ENCODE measurements at places on chromosomes 5 and 9.

- no peak for DNase-seq
Observed at GRCh38 chr5:32679218-32679617, 31.9 kb upstream of the NPR3 start.

- DNase-seq, result peak; percentile 46
Observed at GRCh38 chr9:121498150-121498486, 1.5 kb downstream of the GGTA1 start.

- DNase-seq, result no peak
Observed at GRCh38 chr5:54769072-54769471, 216.3 kb downstream of the ESM1 start.

DNA sequence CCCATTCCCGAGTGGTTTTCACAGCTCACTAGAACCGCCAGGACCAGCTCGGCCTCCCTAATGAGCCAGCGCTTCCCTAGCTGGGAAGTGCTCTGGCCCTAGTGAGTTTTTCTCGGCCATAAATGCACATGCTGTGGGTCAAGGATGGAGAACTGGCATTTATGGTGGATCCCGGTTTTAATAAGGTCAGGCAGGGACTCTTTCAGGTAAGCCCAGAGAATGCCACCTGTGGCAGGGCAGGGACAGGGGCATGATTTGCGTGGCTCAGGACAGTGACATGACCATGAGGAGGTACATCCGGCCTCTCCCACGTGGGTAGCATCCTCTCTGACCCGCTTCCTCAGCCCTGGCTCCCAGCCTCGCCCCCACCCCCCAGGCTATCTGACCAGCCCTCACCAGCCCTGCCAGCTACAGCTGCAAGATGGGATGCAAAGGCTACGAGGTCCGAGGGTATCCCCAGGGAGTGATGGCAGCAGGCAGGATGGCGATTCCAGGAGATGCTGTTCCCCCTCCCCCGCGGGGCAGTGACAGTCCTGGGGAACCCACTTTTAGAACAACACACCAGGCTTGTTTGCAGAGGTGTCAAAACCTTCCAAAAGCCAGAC, 60.3 kb upstream of the ADAMTS2 start:
- DNase-seq, result no peak

DNA sequence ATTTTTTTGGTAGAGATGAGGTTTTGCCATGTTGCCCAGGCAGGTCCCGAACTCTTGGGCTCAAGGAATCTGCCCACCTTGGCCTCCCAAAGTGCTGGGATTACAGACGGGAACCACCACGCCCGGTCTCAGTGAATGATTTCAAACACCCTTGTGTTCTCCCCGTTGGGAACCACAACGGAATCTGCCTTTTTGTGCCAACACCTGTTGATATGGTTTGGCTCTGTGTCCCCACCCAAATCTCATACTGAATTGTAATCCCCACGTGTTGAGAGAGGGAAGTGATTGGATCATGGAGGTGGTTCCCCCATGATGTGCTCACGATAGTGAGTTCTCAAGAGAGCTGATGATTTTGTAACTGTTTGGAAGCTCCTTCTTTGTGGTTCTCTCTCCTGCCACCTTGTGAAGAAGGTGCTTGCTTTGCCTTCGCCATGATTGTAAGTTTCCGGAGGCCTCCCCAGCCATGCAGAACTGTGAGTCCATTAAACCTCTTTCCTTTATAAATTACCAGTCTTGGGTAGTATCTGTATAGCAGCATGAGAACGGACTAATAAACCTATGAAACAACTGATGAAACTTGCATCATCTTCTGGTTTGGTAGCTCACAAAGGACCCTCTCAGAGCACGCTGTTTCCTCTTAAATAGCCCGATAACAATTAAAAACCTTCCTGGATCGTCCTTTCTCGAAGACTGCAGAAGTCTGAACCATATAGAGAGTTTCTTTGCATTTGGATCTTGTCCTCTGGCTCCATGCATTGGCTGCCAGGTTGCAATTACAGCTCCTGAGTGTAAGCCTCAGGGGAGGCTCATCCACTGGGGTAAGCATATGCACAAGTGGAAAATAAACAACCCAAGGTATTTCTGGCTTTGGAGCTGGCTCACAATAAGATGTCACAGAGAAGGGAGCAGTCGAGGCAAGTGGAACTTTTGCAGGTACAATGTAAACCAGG, 91.5 kb downstream of the SPRY4 start:
- no peak for DNase-seq

GRCh38 chr9:30197954-30198353, 2186.5 kb upstream of the ACO1 start:
- DNase-seq, result no peak

DNA sequence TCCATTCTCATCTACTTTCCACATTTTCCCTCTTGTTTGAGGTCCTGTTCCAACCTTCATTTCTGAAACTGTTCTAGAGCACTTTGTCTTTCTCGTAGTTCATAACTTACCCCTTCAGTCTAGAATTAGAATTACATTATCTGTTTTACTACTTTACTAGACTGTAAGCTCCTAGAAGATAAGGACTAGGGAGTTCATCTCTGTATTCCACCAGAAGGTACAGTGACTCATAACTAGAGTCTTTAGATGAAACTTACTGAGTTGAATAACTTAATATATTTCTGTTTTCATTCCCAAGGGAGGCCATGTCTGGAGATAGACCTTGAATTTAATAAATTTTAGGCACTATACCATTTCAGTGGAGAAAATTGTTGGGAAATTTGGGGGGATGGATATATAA, 38.7 kb downstream of the G3BP1 start:
- no peak for DNase-seq

DNA sequence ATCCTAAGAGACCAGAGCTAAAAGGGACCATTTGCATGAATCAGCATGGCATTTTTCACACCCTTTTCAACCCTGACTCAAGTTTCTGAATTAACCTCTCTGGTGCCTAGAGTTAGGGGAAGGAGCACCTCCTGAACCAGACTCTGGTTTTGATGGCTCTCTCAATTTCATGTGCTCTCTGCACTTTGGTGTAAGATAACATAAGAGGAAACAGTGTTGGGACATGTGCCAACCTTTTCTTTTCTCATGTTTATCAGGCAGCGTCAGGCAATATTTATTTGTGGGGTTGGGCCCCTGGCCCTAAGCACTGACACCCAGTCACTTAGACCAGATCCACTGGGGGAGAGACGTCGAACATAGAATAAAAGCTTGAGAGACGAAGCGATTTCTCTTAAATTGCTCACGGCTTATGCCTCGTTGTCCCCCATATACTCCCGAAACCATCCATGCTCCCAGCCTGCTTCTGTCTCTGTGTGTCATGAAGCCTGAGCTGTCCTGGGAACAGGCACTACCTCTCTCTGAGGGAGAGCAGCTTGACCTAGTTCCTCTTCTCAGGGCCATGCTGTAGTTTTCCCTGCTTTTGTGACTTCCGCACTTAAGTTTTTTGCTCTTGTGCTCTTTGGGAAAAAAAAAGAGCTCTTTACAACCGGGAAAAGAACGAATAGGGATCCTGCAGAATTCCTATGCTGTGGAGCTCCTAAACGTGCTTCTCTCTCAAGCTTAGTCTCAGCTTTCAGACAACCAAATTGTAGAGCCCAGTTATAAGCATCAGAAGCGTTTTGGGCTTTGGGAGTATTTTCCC, 195.7 kb downstream of the NR3C1 start:
- no peak for DNase-seq

- DNase-seq, result no peak
Observed at GRCh38 chr5:23825196-23825595, 317.8 kb downstream of the PRDM9 start.

- no peak for DNase-seq
Observed at GRCh38 chr9:78549711-78550110, 252.8 kb downstream of the PSAT1 start.

GRCh38 chr5:138752341-138752950, 779 bp upstream of the CTNNA1 start:
- DNase-seq, result no peak

DNA sequence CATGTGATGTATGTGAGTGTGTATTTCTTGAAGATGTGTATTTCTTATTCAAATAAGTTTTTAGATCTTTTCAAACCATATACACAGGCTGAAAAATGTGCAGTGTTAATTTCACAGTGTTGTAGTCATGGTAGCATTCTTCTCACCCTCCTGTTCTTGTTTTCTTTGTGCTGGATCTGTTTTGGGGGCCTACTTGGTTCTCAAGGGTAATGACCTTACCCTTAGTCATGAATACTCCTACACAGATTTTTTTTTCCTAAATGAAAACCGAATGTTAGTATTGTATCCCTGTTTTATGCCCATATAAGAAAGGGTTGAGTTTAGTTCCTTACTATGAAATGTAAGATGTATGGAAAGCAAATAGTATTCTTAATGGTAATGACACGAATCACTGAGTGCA, 88.0 kb downstream of the SLC44A1 start:
- no peak for DNase-seq

GRCh38 chr5:74903165-74903787, 37.1 kb upstream of the FAM169A start:
- peak; percentile 20 for DNase-seq

DNA sequence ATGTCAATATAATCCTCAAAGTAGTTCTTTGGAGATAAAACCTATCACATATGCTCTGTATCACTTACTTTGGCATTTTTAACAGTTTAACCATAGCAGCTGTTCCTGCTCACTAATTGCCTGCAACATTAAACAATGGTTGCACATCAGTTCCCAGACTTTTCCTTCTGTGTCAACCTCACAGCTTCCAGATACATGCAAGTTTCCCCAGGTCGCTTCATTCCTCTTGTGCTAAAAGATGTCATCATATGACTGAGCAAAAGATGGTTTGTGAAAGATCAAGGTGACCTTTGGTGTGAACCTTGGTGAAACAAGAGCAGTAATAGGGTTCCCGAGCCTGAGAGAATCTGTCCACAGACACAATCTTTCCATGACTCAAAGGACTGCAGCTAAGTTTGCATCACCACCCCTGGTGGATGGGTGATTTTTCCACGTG, 500.4 kb upstream of the PAPPA start:
- DNase-seq, result no peak

- no peak for DNase-seq
Observed at GRCh38 chr9:137055385-137056364, 1.8 kb upstream of the ENTPD2 start.

GRCh38 chr5:25905646-25906045, 1132.7 kb downstream of the CDH9 start:
- DNase-seq, result no peak

DNA sequence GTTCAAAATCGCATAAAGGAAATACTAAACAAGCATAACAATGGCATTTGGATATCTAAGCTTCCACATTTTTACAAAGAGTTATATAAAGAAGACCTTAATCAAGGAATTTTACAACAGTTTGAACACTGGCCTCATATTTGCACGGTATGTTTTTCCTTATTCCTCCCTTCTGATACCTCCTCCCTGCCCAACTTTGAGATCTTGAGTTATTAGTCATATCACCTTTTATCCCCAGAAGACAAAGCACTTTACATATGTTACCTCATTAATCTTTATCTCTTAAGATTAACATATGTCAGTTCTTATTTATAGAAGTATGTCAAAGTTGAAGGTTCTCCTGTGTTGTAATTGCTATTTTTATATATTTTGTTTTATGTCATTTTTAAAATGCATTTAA, 29.8 kb downstream of the TDRD7 start:
- no peak for DNase-seq

DNA sequence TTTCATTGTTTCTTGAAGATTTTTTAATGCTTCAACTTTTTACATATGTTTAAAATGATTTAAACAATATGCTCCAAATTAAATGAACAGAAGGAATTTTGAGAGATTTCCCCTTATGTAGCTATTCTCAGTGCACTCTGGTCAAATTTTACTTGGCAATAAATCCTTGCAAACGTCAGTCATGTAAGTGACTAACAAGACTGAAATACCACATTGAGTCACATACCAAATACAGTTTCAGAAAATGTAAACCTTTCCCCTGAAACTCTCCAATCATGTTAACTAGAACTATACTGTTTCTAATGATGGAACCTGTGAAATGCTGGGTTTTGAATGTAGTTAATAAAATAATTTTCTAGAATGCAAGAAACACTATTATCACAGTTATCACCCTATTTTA, 29.6 kb downstream of the SAR1B start:
- no peak for DNase-seq

GRCh38 chr5:15929611-15930263, 249.9 kb downstream of the MARCHF11 start:
- DNase-seq, result no peak

DNA sequence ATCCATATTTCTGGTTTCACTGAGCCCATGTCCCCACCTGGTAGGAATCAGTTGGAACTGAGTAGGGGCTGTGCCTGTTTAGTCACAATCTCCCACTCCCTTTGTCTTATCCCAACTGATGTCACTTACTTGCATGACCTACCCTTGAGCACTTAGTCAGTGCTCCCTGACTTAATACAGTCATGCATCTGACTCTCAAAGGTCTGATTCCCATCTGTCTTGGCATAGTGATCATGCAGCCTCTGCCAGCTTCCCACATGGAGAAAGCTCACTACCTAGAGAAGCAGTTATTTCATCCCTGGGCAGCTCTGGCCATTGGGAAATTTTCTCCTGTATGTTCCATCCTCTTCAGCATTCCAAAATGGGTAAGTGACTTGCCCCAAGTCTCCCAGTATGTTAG, 24.8 kb downstream of the ABLIM3 start:
- no peak for DNase-seq

DNA sequence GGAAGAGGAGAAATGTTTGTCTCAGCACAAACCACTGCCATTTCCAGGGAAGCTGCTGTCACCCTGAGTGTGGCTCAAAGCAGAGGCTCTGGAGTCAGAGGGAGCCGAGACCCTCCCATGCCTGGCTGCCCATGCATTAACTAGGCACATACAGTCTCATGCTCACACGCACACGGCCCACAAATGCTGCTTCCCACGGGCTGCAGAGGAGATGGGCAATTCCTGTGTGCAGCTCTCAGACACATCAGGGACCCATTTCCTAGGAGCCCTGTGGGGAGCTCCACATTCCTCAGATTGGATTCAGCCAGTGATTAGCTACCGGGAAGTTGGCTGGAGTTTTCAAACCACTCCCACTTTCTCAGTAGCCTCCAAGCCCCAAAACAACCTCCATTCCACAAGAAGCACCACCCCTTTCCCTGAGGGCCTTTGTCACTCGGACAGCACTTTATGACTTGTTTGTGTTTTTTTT, 9.1 kb upstream of the PTGES start:
- no peak for DNase-seq

DNA sequence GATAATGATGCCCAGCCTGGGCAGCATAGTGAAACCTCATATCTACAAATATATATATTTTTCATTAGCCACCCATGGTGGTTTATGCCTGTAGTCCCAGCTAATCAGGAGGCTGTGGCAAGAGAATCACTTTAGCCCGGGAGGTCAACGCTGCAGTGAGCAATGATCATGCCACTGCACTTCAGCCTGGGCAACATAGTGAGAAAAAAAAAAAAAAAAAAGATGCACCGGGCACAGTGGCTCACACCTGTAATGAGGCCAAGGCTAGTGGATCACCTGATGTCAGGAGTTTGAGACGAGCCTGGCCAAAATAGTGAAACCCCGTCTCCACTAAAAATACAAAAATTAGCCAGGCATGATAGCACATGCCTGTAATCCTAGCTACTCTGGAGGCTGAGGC, 50.2 kb upstream of the ADRA1B start:
- no peak for DNase-seq

DNA sequence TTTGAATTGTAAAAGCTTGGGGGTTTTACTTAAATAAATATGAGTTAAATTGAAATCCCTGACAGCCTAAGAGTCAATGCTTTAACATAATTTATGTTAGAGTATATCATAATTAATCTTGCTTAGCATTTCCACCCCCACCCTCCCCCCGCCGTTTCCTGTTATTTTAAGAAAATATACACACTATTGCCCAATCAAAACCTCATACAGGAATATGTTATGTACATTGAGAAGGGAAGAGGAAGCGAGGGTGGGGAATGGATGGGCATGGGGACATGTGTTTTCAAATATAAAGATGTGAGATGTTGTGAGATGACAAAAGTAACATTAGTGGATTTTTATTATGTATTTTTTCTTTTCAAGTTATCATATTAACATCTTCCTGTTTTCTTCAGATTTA, 561.1 kb upstream of the MEF2C start:
- DNase-seq, result no peak
